NCI-H510A (cell line): ENCODE measurements at places on chromosomes 12 and 14.

- DNase-seq, result no peak
Observed at GRCh38 chr14:25032092-25032784, 17.7 kb downstream of the STXBP6 start.

DNA sequence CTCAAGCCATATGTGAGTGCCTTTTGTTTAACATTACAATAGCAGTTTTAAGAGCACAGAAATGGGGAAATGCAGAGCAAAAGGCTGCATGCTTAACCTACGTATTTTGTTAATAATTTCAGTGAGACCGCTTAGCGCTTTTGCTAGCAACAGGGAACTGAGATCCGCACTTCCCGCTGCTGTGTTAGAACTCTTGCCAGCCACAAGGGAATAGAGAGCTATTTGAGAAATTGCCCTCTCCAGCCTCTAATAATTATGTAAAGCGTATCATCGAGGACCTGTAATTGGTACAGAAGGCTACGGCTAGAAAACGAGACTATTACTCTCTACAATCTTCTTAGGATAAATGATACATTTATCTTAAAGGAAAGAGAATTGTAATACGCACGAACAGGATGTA, 205.2 kb upstream of the GRIP1 start:
- DNase-seq, result no peak

DNA sequence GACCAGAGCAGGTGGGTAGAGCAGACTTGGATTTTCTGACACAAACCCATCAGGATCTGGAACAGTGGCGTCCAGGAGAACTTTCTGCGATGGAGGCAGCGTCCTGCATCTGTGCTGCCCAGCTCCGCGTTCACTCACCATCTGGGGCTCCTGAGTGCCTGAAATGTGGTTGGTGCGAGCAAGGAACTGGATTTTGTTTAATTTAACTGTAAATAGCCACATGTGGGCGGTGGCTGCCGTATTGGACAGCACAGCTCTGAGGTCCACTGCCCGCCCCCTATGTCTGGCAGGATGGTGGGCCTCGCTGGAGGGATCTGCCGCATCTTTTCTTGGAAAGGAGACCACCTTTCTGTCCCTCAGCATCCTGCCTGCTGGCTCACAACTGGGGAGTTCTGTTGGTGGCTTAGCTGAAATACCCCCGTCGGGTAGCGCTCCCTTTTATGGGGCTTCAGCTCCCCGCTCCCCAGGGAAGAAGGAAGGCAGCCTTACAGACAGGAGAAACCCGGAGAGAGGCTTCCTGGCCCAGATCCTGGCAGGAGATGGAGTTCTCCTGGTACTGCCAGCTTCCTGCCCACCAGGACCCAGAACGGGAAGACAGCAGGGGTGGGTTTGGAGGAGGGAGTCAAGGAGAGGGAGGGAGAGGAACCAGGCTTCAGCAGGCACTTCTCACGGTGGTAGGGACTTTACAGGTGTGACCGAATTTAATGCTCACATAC, 184.9 kb upstream of the PRMT8 start:
- no peak for DNase-seq

DNA sequence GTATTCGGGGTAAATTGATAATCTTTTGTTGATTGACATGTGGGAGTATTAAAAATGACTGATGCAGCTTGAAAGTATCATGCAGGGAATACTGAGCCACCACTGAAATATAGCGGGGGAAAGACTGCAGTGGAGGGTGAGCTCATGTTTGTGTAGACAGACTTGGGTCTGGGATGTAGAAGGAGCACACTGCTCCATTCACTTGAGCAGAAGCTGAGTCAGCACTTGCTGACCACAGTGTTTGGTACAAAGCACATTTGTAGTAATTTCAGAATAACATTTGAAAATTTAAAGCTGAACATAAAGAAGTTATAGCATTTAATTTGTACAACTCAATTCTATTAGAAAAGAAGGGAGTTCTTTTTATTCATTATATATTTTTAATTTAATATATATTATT, 304.3 kb upstream of the PRICKLE1 start:
- no peak for DNase-seq

GRCh38 chr12:16563504-16563903, 42.5 kb downstream of the LMO3 start:
- DNase-seq, result no peak

DNA sequence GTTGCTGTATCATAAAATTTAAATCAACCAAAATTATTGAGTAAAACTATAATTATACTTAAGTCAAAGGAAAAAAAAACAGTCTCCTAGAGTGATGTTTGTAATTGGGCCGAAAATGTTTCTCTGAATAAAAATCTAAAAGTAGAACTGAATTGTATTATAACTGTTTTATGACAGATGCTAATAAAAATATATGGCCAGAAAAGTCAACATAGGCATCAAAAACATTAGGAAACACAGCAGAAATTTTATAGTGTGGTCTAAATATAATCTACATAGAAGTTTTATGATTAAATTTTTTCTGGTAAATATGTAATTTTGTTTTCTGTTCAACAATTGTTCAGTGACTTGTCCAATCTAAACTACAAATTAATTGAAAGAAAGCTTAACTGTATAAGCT, 277.8 kb downstream of the ALX1 start:
- DNase-seq, result no peak

- DNase-seq, result no peak
Observed at GRCh38 chr12:65535946-65536345, 257.5 kb downstream of the MSRB3 start.

DNA sequence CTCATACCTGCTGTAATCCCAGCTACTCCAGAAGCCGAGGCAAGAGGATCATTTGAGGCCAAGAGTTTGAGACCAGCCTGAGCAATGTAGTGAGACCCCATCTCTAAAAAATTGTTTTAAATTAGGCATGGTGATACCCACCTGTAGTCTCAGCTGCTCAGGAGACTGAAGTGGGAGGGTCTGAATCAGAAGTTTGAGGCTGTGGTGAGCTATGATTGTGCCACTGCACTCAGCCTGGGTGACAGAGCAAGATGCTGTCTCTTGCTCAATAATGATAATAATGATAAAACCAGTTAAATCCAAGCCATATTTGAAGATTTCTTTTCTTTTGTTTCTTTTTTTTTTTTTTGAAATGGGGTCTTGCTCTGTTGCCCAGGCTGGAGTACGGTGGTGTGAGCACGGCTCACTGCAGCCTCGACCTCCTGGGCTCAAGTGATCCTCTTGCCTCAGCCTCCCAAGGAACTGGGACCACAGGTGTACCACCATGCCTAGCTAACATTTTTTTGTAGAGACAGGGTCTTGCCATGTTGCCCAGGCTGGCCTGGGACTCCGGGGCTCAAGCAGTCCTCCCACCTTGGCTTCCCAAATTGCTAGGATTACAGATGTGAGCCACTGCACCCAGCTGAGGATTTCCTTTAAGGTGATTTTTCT, 12.8 kb downstream of the PSMA6 start:
- DNase-seq, result no peak

DNA sequence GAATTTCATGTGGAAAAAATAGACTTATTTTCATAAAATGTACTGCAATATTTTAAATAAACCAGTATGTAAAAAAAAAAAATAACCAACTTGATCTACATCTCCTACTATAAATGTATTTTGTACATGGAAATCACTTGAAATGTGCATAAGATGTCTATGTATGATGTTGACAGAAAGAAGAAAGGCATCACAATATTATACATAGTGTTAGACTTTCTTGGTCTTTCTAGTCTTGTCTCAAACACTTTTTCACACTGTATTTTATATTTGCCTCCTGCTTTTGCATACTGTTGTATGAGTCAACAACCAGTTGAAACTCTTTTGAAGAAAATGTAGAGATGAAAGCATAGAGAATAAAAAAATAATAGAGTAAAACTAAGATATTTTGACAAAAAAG, 352.4 kb upstream of the MGAT4C start:
- DNase-seq, result no peak

- peak; percentile 56 for DNase-seq
Observed at GRCh38 chr12:77049767-77050353, 15.5 kb downstream of the E2F7 start.

- DNase-seq, result no peak
Observed at GRCh38 chr14:61186341-61187195, 94.6 kb downstream of the TMEM30B start.

- no peak for DNase-seq
Observed at GRCh38 chr12:104604995-104605675, 148.4 kb downstream of the CHST11 start.

GRCh38 chr12:14310866-14311265, 54.6 kb upstream of the ATF7IP start:
- DNase-seq, result no peak

GRCh38 chr12:103966736-103967135, 1.1 kb downstream of the TDG start:
- no peak for DNase-seq

GRCh38 chr12:3441435-3441834, 49.6 kb upstream of the PRMT8 start:
- DNase-seq, result no peak

- no peak for DNase-seq
Observed at GRCh38 chr12:90826036-90826435, 128.9 kb downstream of the CCER1 start.

- DNase-seq, result no peak
Observed at GRCh38 chr14:67371247-67372148, 11.4 kb downstream of the EIF2S1 start.

DNA sequence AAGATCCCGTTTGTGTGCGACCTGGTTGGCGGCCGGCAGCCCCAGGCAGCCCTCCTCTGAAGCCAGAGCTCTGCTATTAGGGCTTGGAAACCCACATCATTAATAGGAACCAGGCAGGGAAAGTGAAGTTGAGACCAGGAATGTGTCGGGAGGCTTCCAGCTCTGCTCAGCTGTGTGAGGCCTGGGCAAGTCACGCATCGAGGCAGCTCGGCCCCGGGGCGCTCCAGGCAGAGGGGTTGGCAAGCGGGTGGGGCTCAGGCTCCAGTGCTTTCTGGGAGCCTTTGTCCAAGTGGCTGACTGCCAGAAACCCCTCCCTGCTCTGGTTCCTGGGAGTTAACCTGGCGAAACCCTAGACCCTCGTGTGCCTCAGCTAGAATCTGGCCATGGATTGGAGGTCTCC, 1151.7 kb downstream of the VRK1 start:
- no peak for DNase-seq

GRCh38 chr14:76917158-76917596, 91.0 kb downstream of the LRRC74A start:
- peak; percentile 58 for DNase-seq

DNA sequence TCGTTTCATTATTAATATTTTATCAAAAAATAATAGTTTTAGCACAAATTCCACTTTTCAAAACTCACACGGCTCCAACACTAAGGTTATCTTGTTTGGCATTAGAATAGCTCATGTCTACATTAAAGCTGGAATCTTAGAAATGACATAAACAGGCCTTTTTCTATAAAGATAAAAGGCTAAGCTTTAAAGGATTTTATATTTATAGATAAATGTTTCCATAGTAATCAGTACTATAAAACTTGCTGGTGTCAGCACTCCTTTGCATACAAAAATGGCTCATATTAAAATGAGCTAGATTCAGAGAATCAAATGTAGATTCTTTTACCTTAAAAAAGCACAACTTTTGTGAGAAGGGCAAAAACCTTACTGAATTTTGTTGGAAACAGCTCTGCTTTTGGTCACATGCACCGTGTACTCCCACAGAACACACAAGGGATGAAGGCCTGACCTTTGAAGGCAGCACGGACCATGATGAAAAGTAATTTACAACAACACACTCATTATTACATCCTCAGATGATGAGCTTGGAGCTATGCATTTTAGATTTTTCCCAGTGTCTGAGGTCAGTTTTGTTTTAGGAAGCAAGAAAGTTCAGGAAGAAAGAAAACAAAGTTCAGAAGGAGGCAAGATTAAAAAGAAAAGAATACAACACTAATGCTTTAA, 202.8 kb downstream of the BCAT1 start:
- no peak for DNase-seq

GRCh38 chr14:96622926-96623325, 120.7 kb downstream of the PAPOLA start:
- no peak for DNase-seq

- DNase-seq, result no peak
Observed at GRCh38 chr12:49195736-49196135, 6.9 kb upstream of the TUBA1A start.

DNA sequence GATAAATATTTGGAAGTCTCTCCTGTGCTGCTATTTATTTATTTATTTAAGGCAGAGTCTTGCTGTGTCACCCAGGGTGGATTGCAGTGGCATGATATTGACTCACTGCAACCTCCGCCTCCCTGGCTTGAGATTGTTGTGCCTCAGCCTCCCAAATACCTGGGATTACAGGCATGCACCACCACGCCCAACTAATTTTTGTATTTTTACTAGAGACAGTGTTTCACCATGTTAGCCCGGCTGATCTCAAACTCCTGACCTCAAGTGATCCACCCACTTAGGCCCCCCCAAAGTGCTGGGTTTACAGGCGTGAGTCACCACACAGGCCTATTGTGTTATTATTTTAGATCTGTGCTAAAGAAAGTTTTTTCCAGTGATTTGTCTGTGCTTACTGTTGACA, 225.2 kb downstream of the CCER1 start:
- no peak for DNase-seq
